ENCODE measurements at places on chromosomes 13 and 19.

DNA sequence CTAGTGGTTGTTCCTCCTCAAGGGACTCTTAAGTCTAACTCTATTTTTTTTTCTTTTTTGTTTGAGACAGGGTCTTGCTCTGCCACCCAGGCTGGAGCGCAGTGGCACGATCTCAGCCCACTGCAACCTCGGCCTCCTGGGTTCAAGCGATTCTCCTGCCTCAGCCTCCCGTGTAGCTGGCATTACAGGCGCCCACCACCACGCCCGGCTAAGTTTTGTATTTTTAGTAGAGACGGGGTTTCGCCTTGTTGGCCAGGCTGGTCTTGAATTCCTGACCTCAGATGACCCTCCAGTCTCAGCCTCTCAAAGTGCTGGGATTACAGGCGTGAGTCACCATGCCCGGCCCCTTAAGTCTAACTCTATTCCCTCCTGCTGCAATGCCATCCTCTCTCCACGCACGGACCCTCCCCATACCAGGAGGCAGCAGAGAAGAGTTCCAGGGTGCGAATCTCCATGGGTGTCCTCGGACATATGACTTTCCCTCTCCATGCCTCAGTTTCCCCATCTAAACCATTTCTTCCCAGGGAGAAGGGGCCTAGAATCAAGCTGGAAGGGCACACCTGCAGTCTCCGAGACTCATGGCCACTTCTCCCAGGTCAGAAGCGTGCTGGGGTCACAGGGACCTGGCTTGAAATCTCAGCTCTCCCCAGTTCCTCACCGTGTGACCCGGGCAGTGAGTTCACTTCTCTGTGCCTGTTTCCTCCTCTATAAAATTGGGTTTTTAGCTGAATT, 6.0 kb upstream of the BCL3 start:
- peak; percentile 81 for DNase-seq

- no peak for DNase-seq
Measured at GRCh38 chr19:4997297-4997696, 28.4 kb downstream of the KDM4B start.

DNA sequence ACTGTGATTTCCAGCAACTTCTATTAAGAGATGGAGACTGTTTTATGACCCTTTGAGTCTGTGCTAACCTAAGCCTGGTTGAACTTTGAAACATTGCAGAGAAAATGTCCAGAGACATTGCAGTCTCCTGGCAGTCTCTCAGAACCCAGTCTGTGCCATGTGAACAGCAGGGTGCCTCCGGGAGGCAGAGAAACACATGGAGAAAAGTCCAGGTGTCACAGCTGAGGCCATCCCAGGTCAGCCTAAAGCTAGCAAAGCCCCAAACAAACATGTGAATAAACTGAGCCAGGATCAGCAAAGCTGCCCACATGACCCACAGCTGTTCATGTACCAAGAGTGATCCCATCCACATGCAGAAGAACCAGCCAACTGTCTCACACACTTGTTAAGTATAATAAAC, 7.8 kb downstream of the CYP4F11 start:
- no peak for DNase-seq

DNA sequence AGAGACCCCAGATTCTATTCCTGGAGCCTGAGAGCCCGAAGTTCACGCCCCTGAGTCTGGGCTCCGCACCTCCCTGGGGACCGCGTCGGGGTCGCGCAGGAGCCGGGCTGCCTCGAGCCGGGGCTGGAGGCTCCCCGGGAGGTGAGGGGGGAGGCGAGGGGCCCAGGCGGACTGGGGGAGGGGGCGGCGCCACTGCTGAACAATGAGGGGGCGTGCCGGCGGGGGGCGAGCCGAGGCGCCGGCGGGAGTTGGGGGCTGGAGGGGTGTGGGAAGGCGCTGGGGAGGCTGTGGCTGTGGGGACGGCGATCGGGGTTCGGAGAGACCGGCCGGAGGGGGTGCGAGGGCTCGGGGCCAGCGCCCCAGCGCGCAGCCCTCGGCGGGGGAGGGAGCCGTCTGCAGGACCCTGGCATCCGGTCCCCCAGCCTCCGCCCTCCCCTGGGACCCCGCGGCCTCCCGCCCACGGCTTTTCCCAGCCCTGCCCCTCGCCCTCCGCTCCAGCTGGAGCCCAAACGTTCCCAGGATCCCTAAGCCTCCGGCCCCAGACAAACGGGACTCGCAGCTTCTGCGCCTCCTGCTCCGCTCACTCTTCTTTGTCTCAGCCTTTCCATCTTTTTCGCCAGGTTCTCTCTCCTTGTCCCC, 922 bp downstream of the PLEKHG2 start:
- peak; percentile 64 for DNase-seq

DNA sequence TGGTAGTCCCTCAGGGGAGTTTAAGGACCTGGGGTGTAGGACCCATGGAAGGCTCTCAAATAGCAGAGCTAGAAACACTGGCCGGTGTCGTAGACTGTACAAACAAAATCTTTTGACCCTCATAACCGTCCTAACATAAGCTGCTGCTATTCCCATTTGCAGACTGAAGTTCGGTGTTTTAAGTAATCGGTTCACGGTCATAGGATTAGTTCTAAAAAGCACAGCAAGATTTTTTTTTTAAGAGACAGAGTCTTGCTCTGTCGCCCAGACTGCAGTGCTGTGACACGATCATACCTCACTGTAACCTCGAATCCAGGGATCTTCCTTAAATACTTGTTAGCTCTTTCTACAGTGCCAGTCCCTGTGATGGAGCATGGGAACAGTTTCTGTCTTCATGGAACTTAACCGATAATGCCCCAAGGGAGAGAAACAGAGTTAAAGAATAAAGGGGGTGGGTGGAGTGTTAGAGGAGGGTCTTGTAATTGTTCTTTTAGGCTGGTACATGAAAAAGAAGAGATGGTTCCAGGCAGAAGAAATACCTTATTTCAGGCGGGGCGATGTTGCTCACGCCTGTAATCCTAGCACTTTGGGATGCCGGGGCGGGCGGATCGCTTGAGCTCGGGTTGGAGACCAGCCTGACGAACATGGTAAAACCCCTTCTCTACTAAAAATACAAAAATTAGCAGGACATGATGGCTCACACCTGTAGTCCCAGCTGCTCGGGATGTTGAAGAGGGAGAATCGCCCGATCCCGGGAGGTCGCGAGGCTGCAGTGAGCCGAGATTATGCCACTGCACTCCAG, 475 bp upstream of the ZC3H4 start:
- no peak for DNase-seq

- DNase-seq = peak; percentile 74
Measured at GRCh38 chr19:39409208-39410016, 2.8 kb downstream of the ZFP36 start.

DNA sequence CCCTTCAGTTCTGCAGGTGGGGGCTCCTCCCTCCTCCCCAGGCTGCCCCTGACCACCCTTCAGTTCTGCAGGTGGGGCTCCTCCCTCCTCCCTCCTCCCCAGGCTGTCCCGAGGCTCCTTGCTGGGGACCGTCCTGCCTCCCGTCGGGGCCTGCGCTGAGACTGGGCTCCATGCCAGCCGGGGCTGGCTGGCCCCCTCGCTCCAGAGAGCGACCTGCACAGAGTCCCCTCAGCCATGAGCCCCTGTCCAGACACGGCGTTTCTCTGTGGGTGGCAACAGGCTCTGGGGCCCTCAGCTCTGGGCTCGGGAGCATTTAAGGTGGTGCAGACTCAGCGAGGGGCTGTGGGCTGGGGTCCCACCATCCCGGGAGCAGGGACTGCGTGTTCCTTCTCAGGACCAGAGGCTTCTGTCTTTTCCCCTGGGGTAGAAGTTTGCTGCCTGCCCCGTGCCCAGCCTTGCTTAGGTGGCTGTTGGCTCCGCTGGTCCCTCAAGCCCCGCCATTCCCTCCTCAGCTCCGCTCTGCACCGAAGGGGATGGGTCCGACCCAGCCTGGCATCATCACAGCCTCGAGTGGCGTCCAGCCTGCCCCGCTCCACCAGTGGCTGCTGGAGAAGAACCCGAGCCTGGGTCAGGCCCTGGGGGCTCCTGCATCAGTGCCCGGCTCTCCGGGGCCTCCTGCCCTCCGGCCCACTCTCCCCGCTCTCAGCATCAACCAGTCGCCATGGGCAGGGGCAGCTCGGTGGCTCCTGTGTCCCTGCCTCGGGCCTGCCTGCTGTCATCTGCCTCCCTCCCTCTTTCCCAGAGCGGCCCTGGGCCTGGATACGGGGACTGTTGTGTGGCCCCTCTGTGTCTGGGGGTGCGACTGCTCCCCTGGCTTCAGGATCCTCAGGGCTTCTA, 27.6 kb downstream of the CSNK1G2 start:
- no peak for DNase-seq

DNA sequence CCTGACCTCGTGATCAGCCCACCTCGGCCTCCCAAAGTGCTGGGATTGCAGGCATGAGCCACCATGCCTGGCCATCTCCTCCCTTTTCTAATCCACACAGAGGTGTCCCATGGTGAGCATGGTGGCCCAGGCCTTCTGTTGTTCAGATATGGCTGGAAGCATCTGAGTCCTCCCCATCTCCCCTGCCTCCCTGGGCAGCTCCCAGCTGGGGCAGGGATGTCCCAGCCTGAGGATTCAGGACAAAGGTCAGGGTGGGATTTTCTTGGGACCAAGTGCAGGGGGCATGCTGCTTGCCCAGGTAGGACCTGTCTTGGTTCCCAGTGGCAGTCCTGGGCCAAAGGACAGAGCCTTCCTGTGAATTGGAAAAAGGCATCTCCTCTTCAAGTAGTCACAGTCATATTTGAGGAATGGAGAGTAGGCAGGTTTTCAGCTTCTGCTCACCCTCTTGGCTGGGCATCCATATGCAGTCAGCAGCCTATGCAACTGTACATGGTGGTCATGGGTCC, 10.8 kb downstream of the ADGRE2 start:
- no peak for DNase-seq
